ENCODE measurements at places on chromosomes 2 and 18.

DNA sequence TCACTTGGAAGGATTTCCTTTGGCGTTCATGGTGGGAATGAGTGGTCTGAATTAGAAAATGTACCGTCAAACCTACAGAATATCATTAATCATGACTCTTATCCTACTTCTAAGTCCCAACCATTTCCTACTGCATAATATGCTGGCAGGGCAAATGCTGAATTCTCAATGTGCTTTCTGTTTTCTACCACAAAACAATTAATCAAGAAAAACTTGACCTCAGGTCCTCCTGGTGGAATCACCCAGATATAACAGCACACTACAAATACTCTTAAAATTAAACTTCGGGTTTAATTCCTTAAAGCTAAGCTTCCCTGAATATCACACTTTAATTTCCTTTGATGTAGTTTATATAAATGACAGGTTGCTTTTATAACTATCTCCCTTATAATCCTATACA is 301.6 kb downstream of the AFF3 start:
- no peak for DNase-seq

- DNase-seq, result no peak
These were observed 538.0 kb downstream of the SLC4A3 start for GRCh38 chr2:220165401-220165800.

DNA sequence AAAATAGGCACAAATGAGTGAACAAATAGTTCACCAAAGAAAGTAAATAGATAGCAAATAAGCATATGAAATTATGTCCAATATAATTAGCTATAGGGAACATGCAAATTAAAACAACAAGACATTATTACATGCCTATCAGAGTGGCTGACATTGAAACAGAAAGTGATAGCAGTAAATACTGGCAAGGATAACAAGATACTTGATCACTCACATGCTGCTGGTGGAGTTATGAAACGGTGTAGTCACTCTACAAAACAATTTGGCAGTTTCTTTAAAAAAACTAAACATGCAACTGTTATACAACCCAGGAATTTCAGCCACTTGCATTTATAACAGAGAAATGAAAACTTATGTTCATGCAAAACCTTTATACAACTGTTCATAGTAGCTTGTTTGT is 439.2 kb upstream of the ACVR2A start:
- no peak for DNase-seq

DNA sequence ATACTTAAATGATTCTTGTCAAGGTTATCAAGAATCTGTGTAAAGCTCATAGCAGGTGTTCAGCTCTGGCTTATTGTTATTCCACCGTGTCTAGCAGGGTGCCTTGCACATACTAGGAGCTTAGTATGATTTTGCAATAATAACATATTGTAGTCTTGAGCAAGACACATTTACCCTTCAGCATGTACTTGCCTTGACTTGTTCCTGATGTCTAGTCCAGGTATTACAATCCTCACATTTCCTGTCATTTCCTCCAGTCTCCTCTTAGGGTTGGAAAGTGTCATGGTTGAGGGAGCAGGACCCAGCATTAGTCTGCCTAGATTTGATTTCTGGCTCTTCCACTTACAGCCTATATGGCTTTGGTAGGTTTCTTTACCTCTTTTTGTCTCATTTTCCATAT is 246.1 kb downstream of the RAD51AP2 start:
- no peak for DNase-seq

GRCh38 chr2:12071318-12071717 is 324.9 kb downstream of the LPIN1 start:
- DNase-seq, result no peak

DNA sequence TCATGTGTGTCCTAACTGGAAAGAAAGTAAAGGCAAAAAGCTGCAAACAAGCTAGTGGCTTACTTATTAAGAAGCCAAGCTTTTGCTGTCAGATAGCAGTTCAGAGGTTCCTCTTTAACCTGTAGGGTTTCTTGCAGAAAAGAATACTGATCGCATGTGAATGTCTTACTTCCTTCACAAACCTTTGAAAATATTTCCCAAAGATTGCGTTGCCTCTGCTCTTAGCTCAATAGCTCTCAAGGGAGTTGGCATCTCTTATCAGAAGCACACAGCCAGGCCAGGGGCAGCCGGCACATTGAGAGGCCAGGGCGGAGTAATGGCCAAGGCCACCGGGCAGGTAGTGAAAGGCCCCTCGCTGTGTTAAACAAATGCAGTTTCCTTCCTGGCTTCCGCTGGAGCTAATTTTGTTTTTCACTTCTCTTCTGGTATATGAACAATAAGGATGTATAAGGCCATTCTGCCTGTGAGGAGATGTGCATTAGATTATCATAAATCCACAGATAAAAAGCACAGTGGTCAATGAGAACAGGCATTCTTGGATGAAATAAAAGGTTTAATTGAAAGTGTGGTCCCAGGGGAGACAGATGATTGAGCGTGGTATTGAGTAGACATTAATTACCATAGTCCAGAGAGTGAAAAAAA is 542.4 kb upstream of the NRP2 start:
- no peak for DNase-seq

DNA sequence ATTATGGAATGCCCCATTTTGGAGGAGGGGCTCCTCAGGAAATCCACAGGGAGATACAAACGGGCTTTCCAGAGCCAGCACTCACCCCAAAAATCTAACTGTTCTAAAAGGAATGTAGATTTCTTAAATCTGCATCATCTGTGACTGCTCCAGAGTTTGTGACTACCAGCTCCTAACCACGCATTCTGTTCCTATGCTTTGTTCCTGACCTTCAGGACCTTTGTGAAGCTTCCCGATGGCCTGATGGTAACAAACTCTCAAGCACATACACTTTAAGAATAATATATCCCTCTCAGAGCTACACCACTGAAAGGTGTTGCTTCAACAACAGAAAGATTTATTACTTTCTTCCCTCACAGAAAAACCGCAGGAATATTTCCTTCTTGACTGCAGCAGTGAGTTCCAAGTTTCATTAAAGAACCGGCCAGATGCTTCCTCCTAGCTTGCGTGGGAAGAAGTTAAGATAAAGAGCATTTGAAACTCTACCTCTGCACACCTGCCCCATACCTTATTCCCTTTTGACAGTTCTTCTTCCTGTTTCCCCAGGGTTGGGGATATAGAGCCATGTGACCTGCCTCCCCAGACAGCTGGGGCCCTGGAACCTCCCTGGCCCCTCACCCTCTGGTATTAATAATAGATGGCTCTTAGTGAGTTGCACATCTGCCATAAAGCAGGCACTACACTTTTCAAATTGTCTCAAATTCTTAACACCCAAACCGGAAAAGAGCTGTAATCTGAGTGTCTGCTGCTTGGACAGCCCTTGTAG is 40.2 kb upstream of the EML4 start:
- no peak for DNase-seq
